ENCODE measurements at places on chromosomes 3 and 15. TPM values are rescaled to one million over a fixed set of nuclear protein-coding genes. Genes with fewer than 3 reads are reported as not detected.

Gene PLSCR5
- not detected for total RNA-seq

GRCh38 chr3:18423401-18424212 lies 1.5 kb downstream of the SATB1 start:
- peak overlapping the region; percentile 80 for H3K27ac ChIP-seq
- no peaks in the 10 kb centered on the region for H3K27me3 ChIP-seq
- no peak for DNase-seq
- peaks cover 34% of the 10 kb centered on the region for H3K4me1 ChIP-seq
- no peaks in the 10 kb centered on the region for H3K36me3 ChIP-seq

- no peaks in the 10 kb centered on the region for H3K27me3 ChIP-seq
- H3K4me3 ChIP-seq: no peak overlapping the region
- no peak for DNase-seq
- peaks cover 2% of the 10 kb centered on the region for H3K4me1 ChIP-seq
- H3K36me3 ChIP-seq: no peaks in the 10 kb centered on the region
- H3K27ac ChIP-seq: no peak overlapping the region
Measured at GRCh38 chr3:46483825-46484224, 14.0 kb upstream of the RTP3 start.

DNA sequence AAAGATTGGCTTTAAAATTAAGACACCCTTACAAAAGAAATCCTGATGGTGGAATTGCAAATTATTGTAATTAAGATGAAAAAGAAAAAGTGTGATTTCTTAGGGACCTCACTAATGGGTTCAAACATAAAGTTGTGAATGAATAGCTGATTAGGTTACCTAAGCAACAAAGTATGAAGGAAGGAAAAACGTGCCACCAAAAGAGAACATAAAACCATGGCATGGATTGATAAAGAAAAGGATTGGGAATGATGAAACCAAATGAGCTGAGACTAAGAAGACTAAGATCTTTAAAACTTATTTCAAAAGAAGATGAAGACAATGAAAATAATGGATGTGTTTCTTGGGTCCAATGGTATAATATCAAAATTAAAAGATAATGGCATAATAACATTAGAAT lies 32.2 kb upstream of the GUCA1C start:
- no peaks in the 10 kb centered on the region for H3K36me3 ChIP-seq
- no peak overlapping the region for H3K27ac ChIP-seq
- no peak for DNase-seq
- H3K4me3 ChIP-seq: no peak overlapping the region

DNA sequence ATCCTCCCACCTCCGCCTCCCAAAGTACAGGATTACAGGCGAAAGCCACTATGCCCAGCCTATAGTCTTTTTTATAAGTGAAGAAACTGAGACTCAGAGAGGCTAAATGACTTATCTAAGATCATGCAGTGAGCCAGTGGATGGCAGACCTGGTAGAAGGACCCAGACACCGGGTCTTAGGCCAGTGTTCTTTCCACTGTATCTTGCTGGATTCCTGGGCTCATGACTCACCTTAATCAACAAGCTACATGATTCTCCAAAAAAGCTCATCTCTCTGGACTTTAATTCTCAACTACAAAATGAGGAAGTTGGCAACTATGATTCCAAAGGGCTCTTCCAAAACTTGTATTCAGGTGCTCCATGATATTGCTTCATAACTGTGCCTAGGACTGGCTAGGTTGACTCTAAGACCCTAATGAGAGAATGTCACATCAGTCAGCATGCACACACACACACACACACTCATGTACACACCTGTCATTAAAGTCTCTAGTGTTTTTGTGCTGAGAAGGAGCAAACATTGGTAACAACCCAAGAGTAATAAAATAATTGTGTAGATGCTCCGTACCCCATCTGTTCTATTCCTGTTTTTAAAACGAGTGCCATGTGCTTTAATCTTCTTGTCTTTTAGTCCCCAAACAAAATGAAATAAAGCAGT lies 89.7 kb upstream of the SLC4A7 start:
- H3K4me1 ChIP-seq: peaks cover 9% of the 10 kb centered on the region
- DNase-seq: no peak
- no peak overlapping the region for H3K27ac ChIP-seq
- no peaks in the 10 kb centered on the region for H3K27me3 ChIP-seq

GRCh38 chr3:159038405-159038804 lies 236.6 kb downstream of the MFSD1 start:
- no peak for DNase-seq
- no peaks in the 10 kb centered on the region for H3K4me1 ChIP-seq
- no peak overlapping the region for H3K27ac ChIP-seq
- H3K27me3 ChIP-seq: no peaks in the 10 kb centered on the region
- no peaks in the 10 kb centered on the region for H3K36me3 ChIP-seq
- H3K4me3 ChIP-seq: no peak overlapping the region
